ENCODE measurements at places on chromosomes 5 and 9.

DNA sequence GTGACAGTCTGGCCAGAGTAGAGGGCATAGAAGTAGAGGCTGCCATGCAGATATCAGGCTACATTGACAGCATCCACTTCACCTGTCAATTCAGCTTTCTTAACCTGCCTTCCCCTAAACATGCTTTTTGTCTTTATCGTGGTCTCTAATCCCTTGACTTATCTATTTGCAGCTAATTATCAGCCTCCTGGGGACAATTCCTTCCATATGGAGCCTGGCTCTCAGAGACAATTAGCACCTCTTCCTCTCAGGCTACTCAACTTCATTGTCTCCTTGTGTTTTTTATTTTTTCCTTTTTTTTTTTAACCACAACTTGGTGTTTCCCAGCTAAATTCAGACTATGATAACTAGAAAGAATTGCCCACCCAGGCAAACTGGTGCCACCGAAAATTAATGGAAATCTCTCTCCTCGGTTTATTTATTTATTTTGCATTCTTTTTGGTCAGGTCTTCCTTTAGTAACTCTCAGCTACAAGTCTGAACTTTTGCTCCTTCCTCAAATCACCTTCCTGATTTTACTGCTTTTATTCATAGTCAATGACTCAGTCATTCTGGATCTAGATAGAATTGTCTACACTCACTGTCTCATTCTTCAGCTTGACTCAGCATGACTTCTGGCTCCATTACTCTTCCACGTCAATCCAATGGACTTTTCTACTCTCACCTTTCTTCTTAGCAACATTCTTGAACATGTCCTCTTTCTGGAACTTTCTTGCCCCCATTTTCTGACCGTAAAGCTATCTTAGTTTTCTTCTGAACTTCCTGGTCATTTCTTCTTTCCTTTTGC lies 63.0 kb upstream of the BASP1 start:
- no peak for DNase-seq

DNA sequence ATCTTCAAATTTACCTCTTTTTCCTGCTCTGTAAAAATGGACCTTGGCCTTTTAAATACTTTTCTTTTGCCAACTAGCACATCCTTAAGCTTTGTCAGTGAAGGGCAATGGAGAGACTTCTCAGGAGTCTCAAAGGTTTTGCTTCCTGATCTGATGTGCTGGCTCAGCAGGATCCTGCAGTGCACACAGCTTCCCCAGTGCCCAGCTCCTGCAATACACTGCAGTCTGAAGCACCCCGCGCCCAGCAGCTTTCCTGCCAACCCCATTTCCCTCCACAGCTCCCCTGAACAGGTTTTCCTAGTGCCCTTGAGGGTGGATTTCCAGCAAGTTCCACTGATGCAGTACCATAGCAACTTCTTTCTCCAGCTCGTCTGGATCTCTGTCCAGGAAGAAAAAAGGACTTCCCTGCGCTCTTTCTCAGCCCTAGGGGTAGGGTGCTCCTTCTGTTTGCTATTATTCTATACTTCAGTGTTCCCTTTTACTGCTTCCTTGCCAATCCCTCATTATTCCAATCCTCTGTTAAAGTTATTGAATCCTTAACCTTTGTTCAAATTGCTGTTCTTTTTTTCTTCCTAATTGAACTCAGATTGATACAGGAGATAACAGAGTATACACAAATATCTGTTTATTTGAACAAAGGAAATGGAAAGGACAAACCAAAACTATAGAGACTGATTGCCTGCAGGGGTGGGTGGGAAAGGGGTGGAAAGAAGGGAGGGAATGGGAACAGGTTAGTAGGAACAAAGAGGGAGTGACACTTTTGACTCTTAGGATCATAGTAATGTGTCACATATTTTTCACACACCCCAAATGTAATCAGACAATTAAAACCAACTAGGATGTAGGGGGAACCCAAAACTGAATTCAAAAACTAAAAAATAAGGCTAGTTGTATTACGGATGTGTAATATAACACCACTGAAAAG lies 8.5 kb downstream of the SNAPC3 start:
- DNase-seq: no peak

- no peak for DNase-seq
Observed at GRCh38 chr9:77598991-77599390, 49.1 kb downstream of the GNA14 start.

DNA sequence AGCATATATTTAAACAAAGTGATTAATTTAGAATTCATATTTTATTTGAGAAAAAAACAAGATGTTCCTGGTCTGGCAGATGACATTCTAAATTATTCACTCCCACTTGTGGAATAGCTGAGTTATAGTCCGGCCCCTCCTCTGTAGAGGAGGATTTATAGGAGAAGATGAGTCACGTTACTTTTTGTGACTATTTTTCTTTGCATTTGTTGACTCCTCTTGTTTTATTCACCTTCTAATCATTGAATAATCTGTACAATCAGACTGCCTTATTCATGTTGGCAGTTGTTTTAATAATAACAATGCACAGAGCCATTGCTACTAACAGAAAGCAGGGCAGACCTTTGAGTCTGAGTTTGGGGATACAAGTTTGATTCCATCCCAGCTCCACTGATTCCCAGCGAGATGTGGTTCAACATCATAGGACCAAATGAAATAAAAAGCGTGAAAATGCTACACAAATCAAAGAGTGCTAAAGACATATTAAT lies 23.2 kb downstream of the DOCK8 start:
- DNase-seq: no peak

- no peak for DNase-seq
Observed at GRCh38 chr9:86941197-86941596, 6.1 kb downstream of the GAS1 start.

DNA sequence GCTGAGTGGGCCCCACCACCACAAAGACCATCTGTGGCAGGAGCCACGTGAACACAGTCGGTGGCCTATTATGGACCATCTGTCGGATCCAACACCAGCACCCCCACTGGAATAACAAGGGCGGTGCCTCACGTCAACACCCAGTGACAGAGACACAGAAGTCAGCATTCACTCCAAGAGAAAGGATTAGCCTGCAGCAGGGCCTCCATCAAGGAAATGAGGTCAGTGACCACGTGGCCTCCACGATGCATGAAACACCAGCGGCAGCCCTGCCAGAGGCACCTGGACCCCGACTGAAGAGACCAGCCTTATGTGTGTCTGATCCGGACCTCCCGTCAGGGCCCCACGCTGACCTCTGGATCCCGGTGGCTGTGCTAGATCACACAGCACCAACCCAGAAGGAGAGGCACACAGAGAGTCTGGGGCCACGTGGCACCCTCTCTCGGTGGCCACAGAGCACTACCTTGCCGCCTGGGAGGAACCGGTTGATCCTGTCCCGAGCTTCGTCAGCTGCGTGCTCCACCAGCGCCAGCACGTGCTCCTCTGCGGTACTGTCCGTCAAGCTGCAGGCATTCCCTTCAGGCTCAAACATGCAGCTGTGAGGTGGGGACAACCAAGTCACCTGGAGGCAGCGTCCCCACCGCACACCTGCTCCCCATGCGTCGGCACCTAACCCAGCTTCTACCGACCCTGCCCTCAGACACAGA lies 9.0 kb downstream of the BRD9 start:
- no peak for DNase-seq

DNA sequence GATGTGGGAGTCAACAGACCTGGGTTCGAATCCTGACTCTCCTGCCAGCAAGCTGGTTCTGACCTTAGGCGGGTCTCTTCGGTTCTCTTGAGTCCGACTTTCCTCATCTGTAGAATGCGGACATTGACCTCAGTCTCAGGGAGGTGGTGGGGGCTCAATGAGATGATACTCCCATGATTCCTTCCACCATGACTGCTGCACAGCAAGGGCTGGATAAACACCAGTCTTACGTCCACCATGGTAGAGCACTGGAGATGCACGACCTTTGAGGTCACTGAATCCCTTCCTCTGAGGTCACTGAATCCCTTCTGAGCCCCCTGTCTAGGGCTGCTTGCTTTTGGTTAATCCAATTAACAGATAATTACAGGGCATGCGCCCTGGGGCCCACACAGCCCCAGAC lies 12.5 kb upstream of the SMIM23 start:
- no peak for DNase-seq

GRCh38 chr5:72006361-72006760 lies 100.9 kb upstream of the MAP1B start:
- DNase-seq: no peak

- DNase-seq: no peak
Observed at GRCh38 chr9:132350861-132351315, 3.9 kb downstream of the SETX start.

DNA sequence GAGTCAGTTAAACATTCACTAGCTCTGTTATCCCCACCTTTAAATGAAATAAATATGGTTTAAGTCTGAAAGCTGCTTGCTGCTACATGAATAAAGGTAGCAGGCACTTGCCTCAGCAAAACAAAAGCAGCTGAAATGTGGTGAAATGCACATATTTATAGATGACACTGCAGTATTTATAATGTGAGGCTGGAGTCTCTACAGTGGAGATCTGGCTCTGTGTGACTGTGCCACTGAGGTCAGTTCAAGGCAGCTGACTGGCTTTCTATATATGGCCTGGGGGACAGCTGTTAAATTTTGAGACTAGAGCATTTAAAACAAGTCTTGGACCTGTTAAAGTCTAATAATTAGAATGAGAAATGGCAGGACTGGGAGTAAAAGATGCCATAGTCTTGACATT lies 859.6 kb upstream of the SEMA6A start:
- DNase-seq: no peak

GRCh38 chr5:39137819-39138451 lies 63.7 kb upstream of the RICTOR start:
- no peak for DNase-seq

DNA sequence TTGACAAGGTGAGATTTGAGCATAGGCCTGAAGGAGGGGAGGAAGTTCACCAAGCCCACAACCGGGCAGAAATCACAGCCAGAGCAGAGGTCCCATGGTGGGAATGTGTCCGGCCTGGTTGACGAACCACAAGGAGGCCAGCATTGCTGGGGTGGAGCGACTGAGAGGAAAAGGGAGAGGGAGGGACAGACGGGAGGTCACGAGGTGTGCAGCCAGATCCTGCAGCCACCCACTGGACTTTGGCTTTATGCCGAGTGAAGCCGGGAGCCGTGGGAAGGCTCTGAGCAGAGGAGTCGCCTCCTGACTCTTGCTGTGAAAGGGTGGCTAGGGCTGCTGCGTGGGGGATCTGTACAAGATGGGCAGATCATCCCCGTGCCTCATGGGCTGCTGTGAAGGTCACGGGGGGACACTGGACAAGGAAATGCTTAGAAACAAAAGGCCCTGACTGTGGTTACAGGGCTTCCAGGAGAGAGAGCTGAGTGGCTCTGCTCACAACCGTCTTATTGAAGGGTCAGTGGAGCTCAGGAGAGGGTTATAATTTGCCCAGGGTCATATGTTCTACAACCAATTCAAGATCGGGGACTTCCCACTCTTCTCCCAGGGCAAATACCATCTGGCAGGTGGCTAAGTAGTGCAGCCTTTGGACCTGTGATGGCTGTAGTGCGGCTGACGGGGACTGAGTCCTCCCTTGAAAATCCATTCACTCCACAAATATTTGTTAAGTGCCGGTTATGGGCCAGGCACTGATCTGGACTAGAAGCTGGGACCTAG lies 15.6 kb upstream of the CD74 start:
- no peak for DNase-seq

GRCh38 chr9:120893611-120894307 lies 16.8 kb upstream of the PHF19 start:
- peak; percentile 13 for DNase-seq

- DNase-seq: no peak
Observed at GRCh38 chr5:10161778-10162177, 87.9 kb downstream of the ATPSCKMT start.

GRCh38 chr5:38569180-38569579 lies 12.7 kb upstream of the LIFR start:
- DNase-seq: no peak

GRCh38 chr5:1002836-1003235 lies 5.8 kb upstream of the NKD2 start:
- no peak for DNase-seq

GRCh38 chr9:113638490-113638889 lies 175.0 kb downstream of the RGS3 start:
- no peak for DNase-seq

DNA sequence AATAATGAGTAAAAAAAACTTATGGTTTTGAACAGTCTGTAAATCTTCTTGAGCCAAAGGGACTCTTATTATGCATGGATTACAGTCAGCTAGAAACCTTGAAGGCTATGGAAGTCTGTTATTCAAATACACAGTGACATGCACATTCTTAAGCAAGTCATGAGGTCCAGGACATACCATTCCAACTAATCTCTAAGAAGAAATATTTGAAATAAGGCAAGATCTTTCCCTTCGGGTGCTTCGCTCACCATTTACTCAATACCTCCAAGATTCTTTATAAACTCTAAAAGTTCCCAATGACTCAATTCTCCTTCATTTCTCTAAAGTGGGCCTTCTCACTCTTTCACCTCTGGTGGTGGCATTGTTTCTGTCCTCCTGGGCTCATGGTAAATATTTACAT lies 811.0 kb downstream of the NR2F1-AS1 start:
- DNase-seq: no peak

DNA sequence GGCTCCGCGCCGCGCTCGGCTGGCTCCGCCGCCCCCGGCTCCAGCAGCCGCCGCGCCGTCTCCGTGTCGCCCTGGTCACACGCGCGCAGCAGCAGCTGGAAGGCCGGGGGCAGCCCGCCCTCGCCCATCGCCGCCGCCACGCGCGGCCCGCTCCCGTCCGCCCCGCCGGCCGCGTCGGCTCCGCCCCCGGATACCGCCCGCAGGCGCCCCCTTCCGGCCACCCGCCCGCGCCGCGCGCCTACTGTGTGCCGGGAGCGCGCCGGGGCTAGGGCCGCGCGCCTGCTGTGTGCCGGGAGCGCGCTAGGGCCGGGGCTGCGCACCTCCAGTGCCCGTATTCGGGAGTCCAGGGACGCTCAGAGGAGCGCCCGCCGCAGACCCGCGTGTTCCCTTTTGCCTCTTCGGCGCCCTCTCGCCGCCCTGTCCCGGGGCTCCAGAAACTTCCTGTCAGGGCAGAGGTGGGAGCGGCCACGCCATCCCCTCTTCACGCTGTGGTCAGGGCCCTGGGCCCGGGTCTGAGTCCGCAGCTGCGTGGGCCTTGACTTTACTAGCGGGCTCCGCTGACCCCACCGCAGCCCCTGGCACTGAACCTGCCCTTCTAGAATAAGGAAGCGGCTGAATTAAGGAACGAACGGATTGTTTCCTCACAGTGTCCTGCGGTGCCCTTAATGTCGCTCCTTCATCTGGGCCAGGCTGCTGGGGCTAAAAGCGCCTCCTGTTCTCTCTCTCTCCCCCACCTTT lies at the start of gene ANKS6:
TSS of gene ANKS6 (minus strand) at position 192 of the 738 bp plus-strand sequence. CDS start at position 128, 64 bp downstream.
- peak; percentile 67 for DNase-seq

- no peak for DNase-seq
Observed at GRCh38 chr9:8917956-8918739, 1118.6 kb upstream of the DMAC1 start.

DNA sequence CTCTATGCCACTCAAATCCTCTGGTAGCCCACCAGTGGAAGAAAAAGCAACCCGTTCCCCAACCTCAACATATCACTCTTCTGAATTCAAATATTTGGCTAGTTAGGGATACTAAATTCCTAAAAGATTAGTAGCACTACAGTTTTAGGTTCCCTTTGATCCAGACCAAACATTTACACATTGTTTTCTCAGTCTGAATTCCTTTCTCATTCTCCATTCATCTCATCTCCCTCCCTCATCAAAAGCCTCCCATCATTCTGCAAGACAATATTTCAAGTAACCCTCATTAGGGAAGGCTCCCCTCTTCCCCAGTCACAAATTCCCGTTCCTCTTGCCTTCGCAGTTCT lies 26.3 kb downstream of the ADAM19 start:
- DNase-seq: no peak

Measured in SHP77 (cell line).